ENCODE measurements at places on chromosomes 12 and 14. TPM values are rescaled to one million over a fixed set of nuclear protein-coding genes. Genes with fewer than 3 reads are reported as not detected.

Gene GALNT6
- total RNA-seq: 66.1 TPM

Gene ALDH2
- 30.3 TPM for total RNA-seq

Gene C14orf132
- total RNA-seq: 16.1 TPM

Gene GPR162
- total RNA-seq: 2.1 TPM

Data from smooth muscle cell of the umbilical artery (primary cell).